ENCODE measurements at places on chromosomes 7 and 10. TPM values are rescaled to one million over a fixed set of nuclear protein-coding genes. Genes with fewer than 3 reads are reported as not detected.

DNA sequence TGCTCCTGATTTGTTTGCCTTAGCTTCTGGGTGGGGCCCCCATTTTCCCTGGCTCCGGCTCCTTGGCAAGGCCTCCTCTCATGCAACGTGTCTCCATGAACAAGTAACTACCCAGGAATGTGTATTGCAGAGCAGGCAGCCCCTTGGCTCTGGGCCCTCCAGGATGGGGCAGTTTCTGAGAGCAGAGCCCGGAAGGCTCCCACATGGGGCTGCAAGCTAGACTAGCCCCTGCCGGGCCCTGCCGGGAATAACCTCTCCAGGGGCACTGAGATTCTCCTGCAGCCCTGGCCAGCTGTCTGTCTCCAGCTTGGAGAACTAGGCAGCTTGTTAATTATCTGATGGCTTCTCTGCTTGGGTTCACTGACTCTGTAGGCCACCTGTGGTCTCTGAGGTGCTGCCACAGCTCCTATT lies 184.0 kb upstream of the INHBA start:
- DNase-seq, result no peak

GRCh38 chr7:77912293-77912692 lies 113.7 kb downstream of the PHTF2 start:
- DNase-seq, result no peak

DNA sequence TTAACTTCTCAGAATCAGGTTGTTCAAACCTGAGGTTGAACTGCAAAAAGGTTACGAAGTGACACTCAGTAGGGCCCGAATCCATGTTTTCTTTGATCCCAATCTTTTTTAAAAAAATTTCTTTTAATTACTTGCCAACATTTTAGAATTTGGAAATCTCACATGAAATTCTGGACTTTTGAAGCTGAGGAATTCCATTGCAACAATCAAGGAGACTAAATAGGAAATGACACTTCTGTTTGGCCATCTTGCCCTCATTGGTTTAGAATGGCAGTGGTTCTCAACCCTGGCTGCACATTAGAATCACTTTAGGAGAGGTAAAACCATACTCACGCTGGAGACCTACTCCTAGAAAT lies 471 bp upstream of the TOMM7 start:
- no peak for DNase-seq

DNA sequence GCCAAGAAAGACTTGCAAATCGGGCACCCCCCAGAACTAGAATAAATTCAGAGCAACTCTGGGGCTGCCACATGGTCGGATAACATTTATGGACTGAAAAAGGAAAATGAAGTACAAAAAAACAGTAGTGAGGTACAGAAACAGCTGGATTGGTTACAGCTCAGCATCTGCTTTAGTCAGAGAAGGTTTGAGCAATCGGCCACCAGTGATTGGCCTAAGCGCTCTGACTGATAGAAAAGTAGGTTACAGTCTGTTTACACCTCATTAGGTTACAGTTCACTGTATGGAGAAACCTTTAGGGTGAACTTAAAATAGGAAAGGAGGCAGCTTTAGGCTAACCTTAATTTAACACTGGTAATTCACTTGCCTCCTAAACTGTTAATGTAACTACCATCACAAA lies 102.0 kb upstream of the DKK1 start:
- DNase-seq, result no peak

- DNase-seq, result no peak
Measured at GRCh38 chr7:123282181-123282580, 82.4 kb upstream of the SLC13A1 start.

The KAZALD1 gene
- 64.9 TPM for total RNA-seq

DNA sequence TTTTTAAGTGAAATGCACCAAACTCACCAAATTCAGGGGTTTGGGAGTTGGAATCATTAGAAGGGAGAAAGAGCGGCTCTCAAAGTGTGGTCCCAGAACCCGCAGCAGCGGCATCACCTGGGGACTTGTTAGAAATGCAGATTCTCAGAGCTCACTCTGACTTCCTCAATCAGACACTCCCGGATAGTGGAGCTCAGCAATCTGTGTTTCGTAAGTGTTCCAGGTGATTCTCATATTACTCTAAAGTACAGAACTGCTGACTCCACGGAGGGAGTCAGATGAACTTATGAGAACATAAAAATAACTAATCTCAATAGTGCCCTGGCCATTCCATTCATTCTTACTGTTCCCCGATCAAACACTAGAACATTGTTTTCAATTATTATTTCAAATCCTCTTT lies 358.7 kb upstream of the MYO3A start:
- DNase-seq, result no peak

GRCh38 chr10:29780096-29780495 lies 145.3 kb upstream of the SVIL start:
- no peak for DNase-seq

DNA sequence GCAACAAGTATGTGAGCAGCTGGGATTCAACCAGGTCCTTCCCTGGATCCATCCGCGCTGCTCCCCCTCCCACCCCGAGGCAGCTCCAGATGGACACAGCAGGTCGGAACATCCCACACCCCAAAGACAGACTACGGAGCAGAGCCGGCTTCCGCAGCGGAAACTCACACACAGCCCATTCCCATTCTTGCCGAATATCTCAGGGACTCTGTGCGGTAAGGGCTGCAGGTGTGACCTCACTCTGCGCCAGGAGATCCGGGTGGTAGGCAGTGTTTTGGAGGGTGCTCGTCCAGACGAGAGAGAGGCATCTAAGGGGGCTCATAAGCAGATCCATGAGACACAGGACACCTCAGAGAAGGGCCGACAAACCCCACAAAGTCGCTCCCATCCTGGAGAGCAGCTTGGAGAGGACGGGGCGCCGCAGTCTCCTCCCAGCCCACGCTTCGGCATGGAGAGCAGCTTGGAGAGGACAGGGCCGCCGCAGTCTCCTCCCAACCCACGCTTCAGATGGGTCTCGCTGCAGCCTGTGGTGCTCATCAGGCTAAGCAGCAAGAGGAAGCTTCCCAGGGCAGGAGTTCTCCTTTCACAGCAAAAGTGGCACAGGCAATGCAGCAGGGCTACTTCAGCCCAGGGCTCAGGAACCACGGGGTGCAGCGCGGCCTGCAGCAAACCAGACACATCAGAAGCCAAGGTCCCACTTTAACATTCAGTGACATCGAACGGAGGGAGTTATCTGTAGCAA lies 179.9 kb downstream of the DIP2C start:
- peak; percentile 61 for DNase-seq

GRCh38 chr10:126384269-126384873 lies 3.9 kb downstream of the ADAM12 start:
- no peak for DNase-seq

- no peak for DNase-seq
Measured at GRCh38 chr10:117759266-117759665, 216.7 kb downstream of the EMX2 start.

GRCh38 chr7:99397297-99397983 lies 11.0 kb downstream of the PDAP1 start:
- DNase-seq, result no peak

- peak; percentile 95 for DNase-seq
Measured at GRCh38 chr10:132395704-132396493, 1.1 kb upstream of the PWWP2B start.

The ADRA2A gene
- total RNA-seq, result 13.3 TPM

DNA sequence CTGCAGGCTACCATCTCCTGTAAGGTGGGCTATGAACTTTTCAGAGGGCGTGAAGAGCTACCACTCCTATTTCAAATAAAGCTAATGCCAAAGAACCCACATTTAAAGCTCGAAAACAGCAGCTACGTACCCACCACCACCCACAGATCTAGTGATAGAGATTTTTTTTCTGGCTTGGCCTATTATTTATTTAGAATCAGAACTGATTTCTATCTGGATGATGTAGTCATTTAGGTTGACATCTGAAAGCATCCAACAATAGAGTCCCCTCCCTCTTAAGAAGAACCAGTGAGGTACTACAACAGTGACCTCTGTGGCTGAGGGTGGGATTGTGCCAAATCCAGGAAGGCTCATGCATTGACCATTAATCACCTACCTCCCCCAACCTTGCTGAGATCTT lies 113.8 kb upstream of the ADO start:
- no peak for DNase-seq
